ENCODE measurements at places on chromosomes 12 and 14.

DNA sequence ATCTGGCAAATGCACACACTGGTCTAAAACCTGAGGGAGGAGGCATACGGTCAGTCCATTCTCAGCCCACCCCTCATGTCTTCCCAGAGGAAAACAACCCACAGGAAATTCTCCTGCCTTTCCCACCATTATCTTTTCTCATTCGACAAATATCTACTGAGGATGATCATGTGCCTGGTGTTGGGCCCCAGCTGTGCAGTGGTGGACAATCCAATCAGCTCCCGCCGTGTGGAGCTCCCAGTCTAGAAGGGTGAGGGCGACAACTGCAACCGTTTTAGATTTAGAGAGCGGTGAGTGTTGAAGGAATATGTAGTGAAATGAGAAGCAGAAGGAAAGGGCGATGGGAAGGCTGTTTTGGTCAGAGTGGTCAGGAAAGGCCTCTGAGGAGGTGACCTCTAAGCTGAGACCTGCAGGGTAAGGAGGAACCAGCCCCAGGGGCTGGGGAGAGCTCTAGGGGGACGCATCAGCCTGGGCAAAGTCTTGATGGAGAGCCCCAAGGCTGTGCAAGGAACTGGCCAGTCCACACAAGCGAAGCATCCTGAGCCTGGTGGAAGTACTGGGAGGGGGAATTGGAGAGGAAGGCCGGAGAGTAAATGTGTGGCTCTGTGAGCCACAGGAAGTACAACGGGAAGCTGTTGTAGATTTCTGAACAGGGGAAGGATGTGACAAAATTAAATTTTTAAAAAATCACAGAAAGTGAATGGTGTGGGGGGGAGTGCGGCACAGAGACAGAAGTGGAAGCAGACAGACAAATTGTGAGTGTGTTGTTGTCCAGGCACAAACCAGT, 192.8 kb downstream of the NTF3 start:
- no peak for DNase-seq

DNA sequence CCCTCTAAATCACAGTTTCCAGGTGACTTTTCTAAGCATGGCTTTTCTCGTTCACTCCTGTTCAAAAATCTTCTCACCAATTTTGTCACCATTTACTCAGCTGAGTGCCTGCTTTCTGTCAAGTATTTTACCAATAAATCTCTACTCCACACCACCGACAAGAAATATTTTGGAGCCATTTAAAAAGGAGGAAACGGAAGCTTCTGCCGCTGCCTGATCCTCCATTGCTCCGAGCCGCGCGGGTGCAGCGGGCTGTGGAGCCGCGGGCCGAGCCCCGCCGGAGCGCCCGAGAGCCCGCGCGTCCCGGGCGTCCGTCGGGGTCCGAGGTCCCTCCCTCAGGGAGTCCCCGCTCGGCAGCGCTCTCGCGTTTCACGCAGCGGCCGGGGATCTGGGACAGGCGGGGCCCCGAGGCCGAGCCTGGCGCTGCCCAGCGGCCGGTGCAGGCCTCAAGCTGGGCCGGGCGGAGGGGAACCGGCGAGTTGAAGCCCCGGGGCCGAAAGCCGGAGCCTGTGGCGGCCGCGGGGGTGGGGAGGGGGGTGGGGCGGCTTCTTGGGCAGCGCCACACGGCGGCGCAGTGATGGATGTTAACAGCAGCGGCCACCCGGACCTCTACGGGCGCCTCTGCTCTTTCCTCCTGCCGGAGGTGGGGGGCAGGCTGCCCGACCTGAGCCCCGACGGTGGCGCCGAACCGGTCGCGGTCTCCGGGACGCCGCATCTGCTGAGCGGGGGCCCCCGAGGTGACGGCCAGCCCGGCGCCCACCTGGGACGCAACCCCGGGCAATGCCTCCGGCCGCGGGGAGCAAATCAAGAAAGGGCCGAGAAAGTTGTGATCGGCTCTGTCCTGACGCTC, 1.1 kb upstream of the HEBP1 start:
- DNase-seq: peak; percentile 32

GRCh38 chr12:89075880-89076540, 276.3 kb downstream of the DUSP6 start:
- DNase-seq: peak; percentile 57

- no peak for DNase-seq
These were observed 2.6 kb downstream of the MYF6 start for GRCh38 chr12:80709811-80710726.

DNA sequence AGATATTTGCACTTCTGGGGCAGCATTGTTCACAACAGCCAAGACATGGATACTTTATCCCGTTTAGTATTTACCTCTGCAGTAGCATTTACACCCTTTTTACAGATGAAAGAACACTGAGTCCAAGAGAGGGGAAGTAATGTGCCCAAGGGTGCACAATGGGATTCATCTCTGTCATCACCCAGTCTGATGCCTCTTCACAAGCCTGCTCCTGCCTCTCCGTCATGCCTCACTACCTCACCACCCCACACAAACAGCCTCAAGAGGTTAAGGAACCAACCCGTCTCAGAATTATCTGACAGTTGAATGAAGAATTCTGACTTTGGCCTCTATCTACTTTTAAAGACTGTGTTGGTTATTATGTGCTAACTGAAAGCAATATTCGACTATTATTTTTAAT, 368.4 kb downstream of the ATP23 start:
- DNase-seq: no peak

DNA sequence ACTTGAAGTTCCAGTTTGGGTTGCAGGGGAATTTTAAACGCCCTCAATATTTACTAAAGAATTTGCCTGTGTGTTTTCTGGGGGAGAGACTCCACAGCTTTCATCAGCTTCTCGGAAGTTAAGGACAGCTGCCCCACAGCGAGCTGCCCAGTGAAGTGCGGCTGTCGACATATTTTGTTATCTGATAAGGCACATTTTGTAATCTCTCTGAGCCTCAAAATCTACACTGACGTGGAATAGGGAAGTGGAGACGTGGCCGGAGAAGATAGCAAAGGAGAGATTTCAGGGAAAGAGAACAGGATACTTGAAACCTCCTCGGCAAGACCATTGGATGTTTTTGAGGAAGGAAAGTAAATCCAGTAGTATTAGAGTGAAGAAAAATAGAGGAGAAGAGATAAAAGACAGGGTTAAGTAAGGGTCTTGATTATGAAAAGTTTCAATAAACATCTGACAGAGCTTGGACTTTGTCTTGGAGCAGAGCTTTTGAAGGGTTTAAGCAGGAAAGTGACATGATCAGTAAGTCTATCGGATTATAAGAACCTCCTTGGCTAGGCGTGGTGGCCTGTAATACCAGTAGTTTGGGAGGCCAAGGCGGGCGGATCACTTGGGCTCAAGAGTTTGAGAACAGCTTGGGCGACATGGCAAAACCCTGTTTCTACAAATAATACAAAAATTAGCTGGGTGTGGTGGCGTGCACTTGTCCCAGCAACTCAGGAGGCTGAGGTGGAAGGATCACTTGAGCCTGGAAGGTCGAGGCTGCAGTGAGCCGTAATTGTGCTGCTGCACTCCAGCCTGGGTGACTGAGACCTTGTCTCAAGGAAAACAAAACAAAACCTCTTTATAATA, 1.1 kb downstream of the POLR3B start:
- DNase-seq: peak; percentile 82

DNA sequence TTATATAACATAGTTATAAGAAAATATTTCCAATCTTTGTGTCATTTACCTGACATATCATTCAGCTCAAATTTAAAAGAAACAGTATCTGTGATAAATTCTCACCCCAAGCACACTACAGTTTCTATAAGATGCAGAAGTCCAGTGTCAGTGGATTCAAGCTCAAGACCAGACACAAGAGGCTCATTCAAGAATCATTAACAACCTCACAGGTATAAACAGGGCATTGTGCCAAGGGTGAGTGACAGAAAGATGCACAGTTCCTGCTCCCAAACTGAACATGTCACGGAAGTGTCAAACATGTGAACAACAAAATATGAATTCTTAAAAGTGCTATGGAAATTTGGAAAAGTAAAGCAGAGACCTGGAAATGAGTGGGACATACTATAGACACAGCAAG, 12.8 kb downstream of the ATP2B1 start:
- no peak for DNase-seq

DNA sequence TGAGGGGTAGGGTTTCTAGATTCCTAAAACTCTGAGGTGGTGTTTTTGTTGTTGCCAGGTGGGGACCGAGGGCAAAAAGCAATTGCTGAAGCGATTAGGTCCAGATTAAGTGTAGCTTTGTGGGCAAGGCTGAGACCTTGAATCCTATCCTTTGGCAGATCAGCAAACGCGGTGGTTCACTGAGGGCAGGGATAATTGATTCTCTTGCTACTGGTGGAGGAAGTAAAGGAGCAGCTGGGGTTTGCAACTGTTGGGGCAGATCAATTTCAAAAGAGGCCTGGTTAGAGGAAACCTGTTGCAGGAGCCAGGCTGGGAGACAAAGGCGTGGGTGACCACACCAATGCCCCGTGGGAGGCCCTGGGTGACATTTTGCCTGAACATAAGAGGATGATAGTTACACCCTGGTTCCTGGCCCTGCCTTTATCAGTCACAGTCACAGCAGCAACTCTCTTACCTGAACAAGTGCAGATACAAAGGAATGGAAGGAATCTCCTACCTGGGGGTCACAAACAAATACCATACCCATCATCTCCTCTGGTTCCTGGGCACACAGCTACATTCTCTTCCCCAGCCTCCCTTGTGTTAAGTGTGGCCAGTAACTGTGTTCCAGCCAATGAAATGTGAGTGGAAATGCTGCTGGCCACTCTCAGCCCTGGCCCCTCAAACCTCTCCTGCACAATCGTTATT, 43.3 kb upstream of the RASSF3 start:
- DNase-seq: no peak

DNA sequence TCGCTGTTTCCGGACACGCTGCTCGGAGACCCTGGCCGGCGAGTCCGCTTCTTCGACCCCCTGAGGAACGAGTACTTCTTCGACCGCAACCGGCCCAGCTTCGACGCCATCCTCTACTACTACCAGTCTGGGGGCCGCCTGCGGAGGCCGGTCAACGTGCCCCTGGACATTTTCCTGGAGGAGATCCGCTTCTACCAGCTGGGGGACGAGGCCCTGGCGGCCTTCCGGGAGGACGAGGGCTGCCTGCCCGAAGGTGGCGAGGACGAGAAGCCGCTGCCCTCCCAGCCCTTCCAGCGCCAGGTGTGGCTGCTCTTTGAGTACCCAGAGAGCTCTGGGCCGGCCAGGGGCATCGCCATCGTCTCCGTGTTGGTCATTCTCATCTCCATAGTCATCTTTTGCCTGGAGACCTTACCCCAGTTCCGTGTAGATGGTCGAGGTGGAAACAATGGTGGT, 90.0 kb downstream of the GALNT8 start:
- no peak for DNase-seq

- DNase-seq: peak; percentile 72
These were observed 126.9 kb downstream of the KITLG start for GRCh38 chr12:88453323-88453722.

DNA sequence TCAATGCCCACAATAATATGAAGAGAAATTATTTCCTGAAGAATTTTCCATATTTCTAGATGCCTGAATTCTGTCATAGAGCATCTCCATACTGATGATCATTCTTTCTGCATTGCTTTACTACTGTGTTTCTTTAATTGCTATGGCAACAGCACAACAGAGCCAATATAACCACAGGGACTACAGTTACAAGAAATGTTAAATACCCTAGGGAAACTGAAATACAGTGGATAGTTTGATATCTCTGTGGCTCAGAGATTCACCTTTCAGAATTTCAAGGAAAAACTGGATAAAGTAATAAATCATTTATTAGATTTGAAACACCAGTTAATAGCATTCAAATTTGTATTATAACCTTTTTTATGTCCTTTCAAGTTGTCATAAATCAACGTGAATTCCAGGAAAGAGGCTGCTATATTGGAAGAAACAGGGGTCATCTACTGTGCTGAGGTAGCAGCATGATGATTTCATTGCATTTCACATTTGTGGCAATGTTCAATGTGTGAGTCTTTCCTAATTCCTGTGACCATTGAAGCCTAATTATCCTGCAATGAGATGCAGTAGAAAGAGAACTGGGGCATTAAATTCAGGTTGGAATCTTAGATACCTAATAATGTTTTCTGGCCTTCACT, 267.1 kb downstream of the LRFN5 start:
- peak; percentile 71 for DNase-seq

DNA sequence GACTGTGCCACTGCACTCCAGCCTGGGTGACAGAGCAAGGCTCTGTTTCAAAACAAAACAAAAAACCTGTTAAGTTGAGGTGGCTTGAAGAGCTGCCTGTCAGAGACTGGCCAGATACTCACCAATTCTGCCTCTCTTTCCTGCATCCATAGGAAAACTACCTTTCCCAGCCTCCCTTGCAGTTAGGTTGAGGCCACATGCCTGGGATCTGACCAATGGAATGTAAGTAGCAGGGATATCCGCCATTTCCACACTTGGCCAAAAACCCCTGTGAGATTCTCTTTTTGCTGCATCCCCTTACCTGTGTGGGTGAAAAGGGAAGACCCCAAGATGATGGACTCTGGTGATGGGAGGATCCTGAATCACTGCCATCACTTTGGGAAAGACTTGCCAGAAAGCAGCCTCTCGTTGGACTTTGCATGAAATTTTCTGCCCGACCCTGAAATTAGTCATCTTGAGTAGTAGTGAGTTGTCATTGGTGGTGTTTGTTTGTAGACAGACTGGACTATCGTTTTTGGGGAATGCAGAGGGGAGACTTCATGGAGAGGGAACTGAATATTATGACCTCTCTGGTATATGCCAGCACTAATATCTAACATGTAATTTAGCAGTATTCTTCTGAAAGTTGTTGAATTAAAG, 14.0 kb downstream of the GPR68 start:
- peak; percentile 36 for DNase-seq

GRCh38 chr12:10369557-10370415, 20.1 kb downstream of the KLRK1 start:
- no peak for DNase-seq

DNA sequence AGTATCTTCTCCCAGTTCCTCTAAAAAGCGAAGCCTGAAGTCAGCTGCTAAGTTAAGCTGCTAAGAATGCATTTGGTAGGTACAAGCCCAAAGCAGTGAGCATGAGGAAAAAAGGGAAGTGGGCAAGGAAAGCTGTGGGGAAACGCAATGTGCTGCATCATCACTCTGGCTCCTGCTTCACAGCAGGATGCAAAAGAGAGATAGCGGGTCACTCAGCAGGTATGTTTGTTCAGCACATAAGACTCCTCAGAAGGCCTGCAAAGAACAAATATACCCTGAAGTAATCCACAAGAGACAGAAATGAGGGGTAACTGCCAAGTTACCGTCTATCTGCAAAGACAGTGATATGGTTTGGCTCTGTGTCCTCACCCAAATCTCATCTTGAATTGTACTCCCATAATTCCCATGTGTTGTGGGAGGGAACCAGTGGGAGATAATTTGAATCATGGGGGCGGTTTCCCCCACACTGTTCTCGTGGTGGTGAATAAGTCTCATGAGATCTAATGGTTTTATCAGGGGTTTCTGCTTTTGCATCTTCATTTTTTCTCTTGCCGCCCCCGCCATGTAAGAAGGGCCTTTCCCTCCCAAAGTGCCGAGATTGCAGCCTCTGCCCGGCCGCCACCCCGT, 127.4 kb upstream of the EGLN3 start:
- DNase-seq: no peak

DNA sequence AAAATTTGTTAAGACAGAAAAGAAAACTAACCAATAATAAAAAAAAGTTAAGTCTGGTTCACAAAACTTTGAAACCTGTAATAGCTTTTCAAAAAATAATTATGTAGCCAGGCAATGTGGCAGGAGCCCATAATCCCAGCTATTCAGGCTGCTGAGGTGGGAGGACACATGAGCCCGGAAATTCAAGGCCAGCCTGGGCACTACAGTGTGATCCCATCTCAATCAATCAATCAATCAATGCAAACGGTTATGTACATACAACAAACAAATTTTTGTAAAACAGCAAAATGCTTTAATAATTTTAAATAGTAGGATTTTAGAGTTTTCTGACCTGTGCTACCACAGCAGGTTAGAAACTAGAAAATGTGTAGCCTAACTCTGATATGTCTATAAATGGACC, 152.4 kb downstream of the MED13L start:
- no peak for DNase-seq

GRCh38 chr14:41146391-41146790, 460.3 kb upstream of the LRFN5 start:
- DNase-seq: no peak
